ENCODE measurements at places on chromosomes 1 and 21.

DNA sequence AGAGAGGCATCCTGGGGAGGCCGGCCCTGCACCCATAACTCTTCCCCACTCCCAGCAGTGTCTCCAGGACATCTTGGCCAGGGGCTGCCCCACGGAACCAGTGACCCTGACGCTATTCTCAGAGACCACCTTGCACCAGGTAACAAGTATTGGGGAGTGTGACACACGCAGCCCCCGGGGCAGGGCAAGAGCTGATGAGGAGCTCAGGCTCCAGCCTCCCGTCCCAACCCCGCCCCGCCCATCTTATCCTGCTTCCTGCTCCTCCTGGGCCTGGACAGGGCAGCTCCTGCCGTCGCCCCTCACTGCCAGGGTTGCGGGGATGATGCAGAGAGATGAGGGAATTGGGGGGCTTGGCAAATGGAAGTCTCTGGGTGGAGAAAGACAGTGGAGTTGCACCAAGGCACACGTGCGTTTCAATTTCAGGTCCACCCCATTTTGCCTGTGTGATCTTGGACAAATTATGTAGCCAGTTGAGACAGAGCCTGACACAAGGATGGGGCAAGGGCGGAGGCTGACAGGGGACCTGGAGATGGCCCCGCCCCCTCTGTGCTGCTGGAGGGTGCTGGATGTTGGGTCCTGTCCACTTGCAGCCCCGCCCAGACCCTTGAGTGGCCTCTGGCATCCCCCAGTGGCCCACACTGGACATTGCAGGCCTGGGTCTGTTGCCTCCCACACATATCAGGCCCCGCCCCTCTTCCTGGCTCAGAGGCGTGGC is 10.7 kb downstream of the CLCNKA start:
- no peak for DNase-seq

DNA sequence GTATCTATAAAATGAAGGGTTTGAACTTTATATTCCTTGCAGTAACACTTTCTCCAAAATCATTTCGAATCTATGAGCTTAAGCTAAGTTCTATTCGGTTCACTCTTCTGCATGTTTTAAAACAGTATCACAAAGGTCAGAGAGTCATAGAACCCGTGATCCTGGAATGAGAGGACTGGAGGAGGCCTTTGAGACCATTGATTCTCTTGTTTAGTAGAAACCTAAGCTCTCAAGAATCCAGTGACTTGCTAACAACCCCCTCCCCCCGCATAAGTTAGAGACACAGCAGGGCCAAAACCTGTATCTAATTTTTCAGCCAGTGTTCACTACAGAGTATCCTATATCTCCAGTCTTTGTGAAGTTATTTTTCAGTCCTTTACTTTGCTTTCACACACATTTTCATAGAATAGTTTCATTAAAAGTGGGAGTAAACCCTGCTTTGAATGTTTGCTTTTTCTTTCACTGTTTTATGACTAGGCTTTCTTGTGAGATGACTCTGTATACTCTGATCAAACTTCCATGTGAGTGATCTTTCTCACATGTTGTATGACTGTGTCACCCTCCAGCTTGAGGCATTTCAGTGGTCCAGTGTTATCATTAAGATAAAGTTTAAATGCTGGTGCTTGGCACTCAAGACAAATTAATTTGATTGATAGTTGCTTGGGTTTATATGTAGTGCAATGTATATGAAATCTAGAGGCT is 275.4 kb upstream of the SGIP1 start:
- DNase-seq: no peak

DNA sequence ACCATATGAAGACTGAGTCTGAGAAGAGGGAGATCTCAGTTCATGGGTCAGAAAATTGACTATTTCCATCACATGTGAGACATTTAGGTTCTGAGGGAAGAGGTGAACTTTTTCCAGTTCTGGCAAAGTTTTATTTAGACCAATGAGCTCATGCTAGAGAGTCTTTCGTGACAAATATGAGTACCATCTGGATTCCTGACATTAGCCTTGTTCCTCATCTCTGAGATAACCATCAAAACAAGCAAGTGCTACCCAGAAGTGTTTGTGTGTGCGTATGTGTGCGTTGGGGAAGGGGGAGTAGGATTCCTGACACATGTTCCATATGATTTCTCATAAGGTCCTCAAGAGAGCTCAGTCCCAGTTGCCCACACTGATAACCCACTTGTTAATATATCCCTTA is 120.6 kb downstream of the FASLG start:
- no peak for DNase-seq

- DNase-seq: no peak
Observed at GRCh38 chr1:184069675-184070074, 18.1 kb downstream of the TSEN15 start.
